ENCODE measurements at places on chromosomes 16 and 17.

DNA sequence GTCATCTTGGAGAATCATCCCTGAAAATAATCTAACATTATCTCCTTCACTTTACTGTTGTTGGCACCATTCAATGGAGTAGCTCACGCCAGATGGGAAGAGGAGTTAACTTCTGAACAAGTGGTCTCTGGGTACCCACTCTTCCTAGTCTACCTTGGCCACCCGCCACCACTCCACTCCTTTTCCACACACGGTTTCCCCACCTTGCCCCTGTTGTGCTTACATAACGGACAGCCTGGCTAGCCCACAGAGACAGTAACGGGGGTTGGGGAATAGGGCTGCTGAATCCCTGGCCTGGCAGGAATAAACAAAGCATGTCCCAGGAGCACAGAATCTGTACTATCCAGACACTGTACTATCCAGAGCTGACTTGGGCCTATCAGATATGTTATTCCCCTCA is 3.6 kb upstream of the MXRA7 start:
- DNase-seq: no peak

DNA sequence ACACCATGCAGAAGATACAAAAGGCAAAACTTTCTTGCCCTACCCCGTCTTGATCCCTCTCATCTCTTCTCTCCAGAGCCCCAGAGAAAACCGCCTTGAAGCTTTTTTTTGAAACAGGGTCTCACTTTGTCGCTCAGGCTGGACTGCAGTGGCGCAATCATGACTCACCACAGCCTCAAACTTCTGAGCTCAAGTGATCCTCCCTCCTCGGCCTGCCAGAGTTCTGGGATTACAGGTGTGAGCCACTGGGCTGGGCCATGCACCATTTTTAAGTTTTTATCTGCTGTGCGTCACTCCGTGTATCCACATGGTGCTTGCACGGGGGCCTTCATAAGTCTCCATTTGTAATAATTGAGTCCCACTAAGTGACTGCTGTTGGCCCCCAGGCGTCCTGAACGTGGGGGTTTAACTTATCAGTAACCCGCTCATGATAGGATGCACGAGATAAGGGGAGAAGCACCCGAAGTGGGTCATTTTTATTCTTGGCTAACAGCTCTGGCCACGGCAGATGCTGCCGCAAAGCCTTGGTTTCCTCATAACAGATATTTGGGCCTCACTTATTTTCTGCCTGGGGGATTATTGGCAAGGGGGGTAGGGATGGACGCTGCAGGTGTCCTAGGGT is 8.6 kb downstream of the DNAH17 start:
- DNase-seq: no peak

- no peak for DNase-seq
Observed at GRCh38 chr17:64783556-64784352, 121.6 kb upstream of the SMURF2 start.

GRCh38 chr16:56136256-56136655 is 55.0 kb upstream of the GNAO1 start:
- DNase-seq: no peak

GRCh38 chr17:50766222-50767023 is 895 bp downstream of the ANKRD40CL start:
- no peak for DNase-seq

DNA sequence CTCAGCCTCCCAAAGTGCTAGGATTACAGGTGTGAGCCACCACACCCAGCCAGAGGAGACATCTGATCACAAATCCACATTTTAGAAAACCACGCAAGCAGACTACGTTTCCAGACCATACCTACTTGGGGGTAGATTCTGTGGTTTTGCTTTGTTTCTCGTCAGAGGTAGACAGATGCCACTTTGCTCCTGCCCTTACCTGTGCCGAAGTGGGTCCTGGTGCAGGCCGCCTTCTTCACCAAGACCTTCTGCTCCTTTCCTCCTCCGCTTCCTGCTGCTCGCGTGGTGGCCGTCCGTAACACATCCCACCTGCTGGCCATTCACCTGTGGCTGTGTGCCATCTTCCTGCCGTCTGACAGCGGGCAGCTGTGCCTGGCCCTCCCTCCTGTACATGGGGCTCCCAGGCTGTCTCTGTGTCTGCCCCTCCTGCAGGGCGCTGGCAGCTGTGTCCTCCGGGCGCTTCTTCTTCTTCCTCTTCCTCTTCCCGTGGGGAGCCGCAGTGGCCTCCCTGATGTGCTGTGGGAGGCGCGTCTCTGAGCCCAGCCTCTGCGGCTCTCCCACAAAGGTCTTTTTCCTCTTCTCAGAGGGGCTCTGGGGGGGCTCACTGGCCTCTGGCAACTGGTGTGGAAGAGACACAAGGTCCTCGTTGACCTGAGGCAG is 21.2 kb upstream of the CYTH1 start:
- DNase-seq: no peak

DNA sequence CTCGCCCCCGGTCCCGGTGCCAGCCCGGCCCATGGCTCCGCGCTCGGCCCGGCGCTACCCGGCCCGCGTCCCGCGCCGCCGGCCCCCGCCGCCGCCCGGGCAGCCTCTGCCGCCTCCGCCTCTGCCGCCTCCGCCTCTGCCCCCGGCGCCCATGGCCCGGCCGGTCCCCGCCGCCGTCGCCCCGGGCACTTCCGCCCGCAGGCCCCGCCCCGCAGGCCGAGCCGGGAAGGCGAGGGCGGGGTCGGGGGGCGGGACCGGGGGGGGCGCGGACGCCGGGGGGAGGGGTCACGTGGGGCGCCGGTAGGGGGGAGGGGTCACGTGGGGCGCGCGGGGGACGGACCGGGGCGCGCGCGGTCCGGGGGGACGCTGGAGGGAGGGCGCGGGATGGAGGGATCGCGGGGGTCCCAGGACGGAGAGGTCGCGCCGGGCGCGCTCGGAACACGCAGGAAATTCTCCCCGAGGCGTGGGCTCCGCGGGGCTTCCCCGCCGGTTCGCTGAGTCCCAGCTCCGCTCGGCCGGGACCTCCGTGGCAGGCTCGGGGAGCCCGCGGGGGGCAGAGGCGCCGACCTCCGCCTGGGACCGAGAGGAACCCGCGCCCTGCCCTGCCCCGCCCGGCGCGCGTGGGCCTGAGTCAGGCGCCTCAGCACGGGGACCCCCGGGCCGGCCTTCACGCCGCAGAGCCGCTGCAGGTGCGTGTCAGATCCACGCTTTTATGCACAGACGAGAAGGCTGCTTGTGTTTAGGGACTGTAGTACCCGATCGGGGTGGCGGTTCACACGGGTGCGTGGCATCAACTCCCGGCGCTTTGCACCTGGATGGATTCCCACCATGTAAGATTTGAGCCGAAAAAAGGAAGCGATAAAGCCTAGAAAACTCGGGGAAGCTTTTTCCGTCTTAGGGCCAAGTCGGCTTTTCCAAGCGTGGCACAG is at the start of gene PGAP6:
Gene PGAP6 (minus strand): TSS at position 190 of the 929 bp plus-strand sequence. CDS start 157 bp downstream, at position 33.
- no peak for DNase-seq
